ENCODE measurements at places on chromosomes 6 and 20.
A peak's percentile ranks its signal among the peaks of the same experiment; 100 is the strongest.

DNA sequence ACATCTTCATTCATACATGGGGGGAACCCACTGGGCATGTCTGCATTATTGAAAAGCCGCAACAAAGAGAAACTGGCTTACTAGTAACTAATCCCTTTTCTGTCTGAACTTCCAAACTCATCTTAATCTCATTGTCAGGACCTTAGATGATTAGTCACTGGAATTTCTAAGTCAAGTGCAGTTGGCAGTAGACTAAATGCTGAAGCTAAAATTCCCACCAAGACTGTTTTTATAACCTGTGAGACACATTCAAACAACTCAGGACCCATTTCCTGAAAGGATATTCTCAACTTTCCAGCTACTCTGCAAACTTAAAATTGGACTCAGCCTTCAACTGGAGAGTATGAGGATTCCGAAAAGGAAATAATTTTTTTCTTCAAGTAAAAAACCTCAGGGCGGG, 94.8 kb upstream of the SCAF8 start:
- no peaks in the 10 kb centered on the region for H3K36me3 ChIP-seq
- no peak overlapping the region for H3K27ac ChIP-seq
- H3K27me3 ChIP-seq = no peaks in the 10 kb centered on the region
- no peaks in the 10 kb centered on the region for H3K4me1 ChIP-seq
- DNase-seq = no peak
- no peak overlapping the region for H3K4me3 ChIP-seq

DNA sequence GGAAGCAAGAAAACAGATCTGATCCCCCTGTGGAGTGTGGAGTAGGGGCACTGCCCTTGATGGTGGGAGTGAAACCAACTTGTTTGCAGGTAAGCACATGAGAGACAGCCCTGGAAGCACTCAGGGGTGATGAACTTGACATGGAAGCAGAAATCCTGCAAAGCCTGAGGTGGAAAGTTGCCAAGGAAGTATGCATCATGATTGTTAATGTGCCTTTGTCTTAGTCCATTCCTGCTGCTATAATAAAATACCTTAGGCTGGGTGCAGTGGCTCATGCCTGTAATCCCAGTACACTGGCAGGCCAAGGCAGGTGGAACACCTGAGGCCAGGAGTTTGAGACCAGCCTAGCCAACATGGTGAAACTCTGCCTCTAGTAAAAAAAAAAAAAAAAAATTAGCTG, 40.2 kb upstream of the IFNGR1 start:
- H3K27me3 ChIP-seq = no peaks in the 10 kb centered on the region
- no peak overlapping the region for H3K27ac ChIP-seq
- DNase-seq = no peak
- peaks cover 33% of the 10 kb centered on the region for H3K4me1 ChIP-seq

DNA sequence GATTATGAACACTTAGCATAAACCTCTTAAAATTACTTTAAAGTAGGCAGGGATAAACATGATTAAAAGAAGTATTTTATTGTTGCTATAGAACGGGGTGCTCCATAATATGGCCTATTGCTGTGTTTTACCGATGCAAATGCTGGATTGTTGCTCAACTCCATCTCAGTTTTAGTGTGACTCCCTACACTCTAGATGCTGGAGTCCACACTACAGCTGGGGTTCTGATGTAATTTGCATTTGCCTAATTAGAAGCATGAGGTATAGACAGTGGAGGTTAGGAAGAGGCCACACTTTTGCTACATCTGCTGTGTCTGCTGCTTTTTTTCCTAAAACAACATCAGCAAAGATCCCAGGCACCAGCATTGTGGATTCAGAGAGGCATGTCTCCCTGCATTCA, 6.7 kb upstream of the HMGN3 start:
- no peak overlapping the region for H3K4me3 ChIP-seq
- no peak overlapping the region for H3K27ac ChIP-seq

- H3K36me3 ChIP-seq = no peaks in the 10 kb centered on the region
- no peak overlapping the region for H3K27ac ChIP-seq
- H3K27me3 ChIP-seq = no peaks in the 10 kb centered on the region
- no peak for DNase-seq
Measured at GRCh38 chr20:14566505-14566904, 229.1 kb upstream of the FLRT3 start.

GRCh38 chr6:40302856-40303454, 284.2 kb downstream of the LRFN2 start:
- H3K27ac ChIP-seq = no peak overlapping the region
- DNase-seq = no peak
- no peaks in the 10 kb centered on the region for H3K36me3 ChIP-seq
- H3K27me3 ChIP-seq = no peaks in the 10 kb centered on the region
- no peaks in the 10 kb centered on the region for H3K4me1 ChIP-seq

DNA sequence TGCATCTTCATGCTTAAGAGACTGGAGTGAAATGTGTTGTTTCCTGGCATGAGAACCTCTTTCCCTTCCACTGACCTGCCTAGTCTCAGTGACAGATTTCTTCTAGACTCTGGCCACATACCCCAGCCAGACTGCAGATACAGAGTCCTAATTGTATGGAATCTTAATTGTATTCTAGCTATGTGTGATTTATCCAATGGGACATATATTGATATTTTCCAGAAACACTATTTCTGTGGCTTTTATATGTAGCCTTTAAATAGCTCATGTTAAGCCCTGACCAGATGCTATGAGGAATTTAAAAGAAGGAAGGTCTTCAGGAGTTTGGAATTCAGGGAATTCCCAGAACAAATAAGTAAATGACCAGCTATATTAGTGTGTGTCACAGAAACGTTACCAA, 99.0 kb downstream of the FIG4 start:
- H3K27me3 ChIP-seq = no peaks in the 10 kb centered on the region
- no peak overlapping the region for H3K4me3 ChIP-seq
- H3K27ac ChIP-seq = no peak overlapping the region
- DNase-seq = no peak
- H3K36me3 ChIP-seq = peaks cover 40% of the 10 kb centered on the region

GRCh38 chr20:22387452-22387851, 196.9 kb downstream of the FOXA2 start:
- no peak for DNase-seq
- H3K27me3 ChIP-seq = no peaks in the 10 kb centered on the region
- H3K36me3 ChIP-seq = no peaks in the 10 kb centered on the region

DNA sequence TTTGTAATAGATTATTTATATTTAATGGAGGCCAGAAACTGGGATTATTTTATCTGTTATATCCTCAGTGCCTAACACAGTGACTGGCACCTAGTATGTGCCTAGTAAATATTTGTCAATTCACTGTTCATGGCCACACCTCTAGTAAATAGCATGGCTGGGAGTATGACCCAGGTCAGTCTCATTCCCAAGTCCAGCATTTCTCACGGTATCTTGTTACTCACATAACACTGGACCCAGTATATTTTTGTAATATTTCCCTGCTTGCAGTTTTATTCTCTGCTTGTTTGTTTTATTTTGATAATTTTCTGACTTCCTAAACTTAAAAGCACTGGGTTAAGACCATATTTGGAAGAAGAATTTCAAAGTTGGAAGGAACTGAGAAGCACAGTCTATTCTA, 47.7 kb downstream of the CTNNBL1 start:
- no peak overlapping the region for H3K4me3 ChIP-seq
- DNase-seq = no peak
- H3K36me3 ChIP-seq = peaks cover 36% of the 10 kb centered on the region
- H3K27me3 ChIP-seq = no peaks in the 10 kb centered on the region
- no peaks in the 10 kb centered on the region for H3K4me1 ChIP-seq

DNA sequence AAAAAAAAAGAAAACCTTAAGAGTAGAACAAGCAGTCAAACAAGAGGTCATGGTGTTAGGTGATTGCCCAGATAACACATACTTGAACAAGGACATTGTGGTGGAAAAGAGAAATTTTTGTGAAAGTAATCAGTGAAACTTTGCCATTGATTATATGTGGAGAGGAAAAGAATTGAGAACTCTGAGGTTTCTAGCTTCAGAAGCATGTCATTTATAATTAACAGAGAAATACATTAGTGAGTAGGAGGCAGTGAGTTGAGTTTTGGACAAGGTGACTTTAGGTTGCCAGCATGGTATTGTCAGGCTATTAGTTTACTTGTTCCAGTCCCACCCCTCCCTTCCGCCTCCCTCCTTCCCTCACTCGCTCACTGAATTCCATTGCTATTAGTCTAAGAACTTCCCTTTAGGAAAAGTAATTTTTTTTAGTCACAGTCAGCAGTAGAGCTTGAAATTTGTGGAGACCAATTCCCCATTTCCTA, 17.2 kb downstream of the TAB2 start:
- H3K27ac ChIP-seq = no peak overlapping the region
- no peak for DNase-seq
- H3K36me3 ChIP-seq = no peaks in the 10 kb centered on the region
- H3K4me1 ChIP-seq = no peaks in the 10 kb centered on the region

GRCh38 chr20:25318471-25319240, 70.8 kb downstream of the PYGB start:
- H3K4me1 ChIP-seq = peaks cover 74% of the 10 kb centered on the region
- H3K4me3 ChIP-seq = no peak overlapping the region
- peak overlapping the region; percentile 48 for H3K27ac ChIP-seq
- no peaks in the 10 kb centered on the region for H3K27me3 ChIP-seq
- DNase-seq = peak; percentile 29

- no peaks in the 10 kb centered on the region for H3K36me3 ChIP-seq
- no peaks in the 10 kb centered on the region for H3K27me3 ChIP-seq
- no peak overlapping the region for H3K27ac ChIP-seq
- DNase-seq = no peak
- H3K4me1 ChIP-seq = no peaks in the 10 kb centered on the region
Measured at GRCh38 chr20:61385296-61385695, 133.2 kb downstream of the CDH4 start.

DNA sequence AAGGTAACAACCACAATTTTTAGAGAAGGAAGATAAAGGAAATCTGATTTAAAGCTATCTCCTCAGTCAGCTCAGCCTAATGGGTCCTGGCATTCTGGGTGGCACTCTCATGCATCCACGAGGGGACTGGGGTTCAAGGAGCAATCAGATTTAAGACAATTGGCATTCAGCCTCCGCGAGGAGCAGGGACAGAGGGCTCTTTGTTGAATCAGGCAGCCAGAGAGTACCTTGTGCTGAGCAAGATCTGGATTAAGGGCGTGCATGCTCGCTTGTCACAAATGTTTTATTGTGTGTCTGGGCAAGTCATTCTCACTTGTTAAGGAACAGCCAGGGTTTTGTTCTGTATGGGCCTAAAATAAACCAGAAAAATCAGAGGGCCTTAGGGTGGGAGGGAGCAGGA, 475.3 kb upstream of the NRSN1 start:
- no peak overlapping the region for H3K4me3 ChIP-seq
- no peaks in the 10 kb centered on the region for H3K4me1 ChIP-seq
- DNase-seq = no peak
- no peaks in the 10 kb centered on the region for H3K27me3 ChIP-seq
